ENCODE measurements at places on chromosomes 7 and 10.

DNA sequence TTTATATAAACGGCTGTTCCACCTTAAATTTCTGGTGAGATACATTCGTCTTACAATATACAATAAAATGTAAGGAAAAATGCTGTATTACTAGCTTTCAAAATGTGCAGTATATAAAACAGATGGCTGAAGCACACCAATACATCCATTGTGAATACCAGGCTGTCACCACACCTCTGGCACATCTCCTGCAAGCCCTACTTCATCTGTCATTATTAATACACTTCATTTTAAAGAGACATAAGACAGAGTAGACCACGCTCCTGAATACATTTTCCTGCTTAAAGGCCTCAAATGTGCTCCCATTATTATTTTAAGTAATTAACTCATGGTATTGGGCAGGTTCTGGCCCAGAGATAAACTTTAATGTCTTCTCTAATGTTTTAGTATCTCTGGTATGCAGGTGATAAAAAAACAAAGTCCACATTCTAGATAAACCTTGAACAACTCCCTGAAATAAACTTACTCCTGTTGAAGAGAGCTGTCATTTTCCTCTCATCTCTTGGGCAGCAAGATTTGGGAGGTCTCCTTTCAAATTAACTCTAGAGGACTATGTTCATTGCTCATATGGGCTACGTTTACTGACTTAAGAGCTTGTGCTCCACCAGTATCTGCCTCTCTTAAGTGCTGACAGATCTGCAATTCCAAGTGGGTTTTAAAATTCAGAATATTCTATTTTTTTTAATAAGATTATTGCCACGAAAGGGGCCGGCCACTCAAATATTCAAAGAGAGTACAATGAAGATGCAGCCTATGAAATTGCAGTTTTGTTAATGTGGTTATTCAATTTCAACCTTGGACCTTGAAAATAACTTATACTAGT is 396.5 kb upstream of the SEMA3D start:
- no peak for DNase-seq

- DNase-seq: no peak
These were observed 699.3 kb downstream of the INHBA start for GRCh38 chr7:41003611-41003940.

DNA sequence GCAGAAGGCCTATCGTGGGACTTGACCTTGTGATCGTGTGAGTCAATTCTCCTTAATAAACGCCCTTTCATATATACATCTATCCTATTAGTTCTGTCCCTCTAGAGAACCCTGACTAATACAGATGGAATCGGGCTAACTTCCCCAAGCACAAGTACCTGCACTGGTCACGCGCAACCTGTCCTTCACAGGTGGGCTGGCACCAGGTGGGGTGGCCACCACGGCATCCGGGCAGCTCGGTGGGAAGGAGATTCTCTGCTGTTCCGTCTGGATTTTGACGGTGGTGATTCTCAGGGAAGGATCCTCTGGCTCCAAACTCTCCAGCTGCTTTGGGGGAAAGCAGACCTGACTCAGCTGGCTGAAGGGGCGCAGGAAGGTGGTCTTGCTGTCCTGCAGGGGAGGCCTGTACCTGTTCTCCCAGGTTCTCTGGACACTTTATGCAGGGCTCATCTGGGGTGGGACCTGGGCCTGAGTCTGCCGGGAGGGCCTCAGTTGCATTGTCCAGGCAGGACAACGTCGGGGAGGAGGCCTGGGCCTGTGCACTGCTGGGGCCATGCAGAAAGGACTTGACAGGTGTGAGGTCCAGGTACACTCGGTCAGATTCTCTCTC is 61.1 kb downstream of the VWA2 start:
- no peak for DNase-seq

GRCh38 chr7:5217851-5218331 is 27.9 kb downstream of the WIPI2 start:
- no peak for DNase-seq

DNA sequence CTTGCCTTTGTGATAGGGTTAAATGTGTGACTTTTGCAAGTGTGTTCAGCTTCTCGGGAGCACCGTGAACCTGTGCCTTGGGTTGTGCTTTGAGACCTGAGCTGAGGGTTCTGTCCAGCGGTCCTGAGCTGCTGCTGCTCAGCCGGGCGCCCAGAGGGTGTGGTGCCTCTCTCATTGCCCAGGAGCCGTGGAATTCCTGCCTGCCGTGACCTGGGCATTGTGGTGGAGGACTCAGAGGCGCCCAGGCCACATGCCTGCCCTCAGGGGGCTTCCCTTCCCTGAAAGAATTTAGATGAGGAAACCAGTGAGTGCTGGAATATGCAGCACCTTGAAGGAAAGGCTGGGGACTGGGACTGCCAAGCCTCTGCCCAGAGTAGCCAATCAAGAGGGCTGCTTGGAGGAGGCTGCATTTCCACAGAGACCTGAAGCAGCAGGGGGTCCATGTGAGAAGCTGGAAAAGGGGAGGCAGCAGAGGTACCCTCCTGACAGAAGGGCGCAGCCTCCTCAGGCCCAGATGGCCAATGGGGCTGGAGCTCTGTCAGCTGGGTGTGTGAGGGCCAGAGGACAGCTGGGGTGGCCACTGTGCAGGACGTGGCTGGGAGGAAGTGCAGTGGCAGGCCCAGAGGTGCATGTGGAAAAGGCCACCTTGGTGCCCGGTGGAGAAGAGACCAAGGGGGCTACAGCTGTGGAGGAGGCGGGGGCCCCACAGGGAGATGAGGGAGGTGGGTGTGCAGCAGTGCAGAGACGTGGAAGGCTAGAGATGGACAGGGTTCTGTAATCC is 107.3 kb downstream of the NKX6-2 start:
- no peak for DNase-seq

- peak; percentile 80 for DNase-seq
These were observed 33.4 kb upstream of the PPP3CB start for GRCh38 chr10:73529089-73529832.

GRCh38 chr7:66301249-66301648 is 96.1 kb downstream of the TPST1 start:
- no peak for DNase-seq

DNA sequence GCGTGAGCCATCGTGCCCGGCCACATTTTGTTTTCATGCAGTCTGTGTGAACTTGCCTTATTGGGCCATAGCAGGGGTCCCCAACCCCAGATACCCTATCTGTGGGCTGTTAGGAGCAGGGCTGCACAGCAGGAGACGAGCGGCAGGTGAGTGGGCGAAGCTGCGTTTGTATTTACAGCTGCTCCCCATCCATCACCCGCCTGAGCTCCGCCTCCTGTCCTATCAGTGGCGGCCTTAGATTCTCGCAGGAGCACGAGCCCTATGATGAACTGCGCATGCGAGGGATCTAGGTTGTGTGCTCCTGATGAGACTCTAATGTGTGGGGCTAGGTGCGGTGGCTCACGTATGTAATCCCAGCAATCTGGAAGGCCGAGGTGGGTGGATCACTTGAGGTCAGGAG is 293.9 kb downstream of the CAMK1D start:
- DNase-seq: peak; percentile 90

DNA sequence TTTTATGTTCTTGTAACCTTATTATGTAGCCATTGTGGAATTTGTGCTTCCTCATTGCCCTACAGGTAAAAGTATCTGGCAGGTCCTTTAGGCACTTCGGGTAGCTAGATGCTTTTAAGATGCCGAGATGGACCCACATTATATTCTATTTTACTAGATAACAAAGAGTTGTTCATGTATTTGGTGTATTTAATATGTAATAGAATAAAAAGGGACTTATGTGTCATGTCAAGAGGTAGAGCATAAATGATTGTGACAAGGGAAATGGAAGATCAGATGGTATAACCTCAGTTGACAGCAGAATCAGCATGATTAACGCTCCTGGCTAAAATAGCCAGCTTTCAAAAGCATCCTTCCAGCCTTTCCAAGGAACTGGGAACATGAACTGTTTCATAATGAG is 50.6 kb downstream of the NPY start:
- no peak for DNase-seq

DNA sequence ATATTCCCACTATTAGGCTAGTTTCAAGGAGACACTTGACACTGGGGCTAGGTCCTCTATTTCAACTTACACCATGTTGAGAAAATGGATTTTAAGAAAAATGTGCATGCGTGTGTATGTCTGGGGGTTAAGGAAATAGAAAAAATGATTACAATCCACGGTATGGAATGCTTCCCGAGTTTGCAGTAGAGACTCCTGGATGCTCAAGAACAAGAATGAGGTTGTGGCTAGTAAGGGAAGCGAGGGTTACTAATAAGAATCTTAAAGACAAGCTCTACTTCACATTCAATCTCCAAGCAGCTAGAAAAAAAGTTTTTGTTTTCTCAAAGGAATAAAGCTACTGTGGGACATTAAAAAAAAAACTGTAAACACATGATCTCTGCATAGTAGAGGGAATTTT is 54.7 kb downstream of the ANK3 start:
- no peak for DNase-seq

Data from NCI-H146 (cell line).